ENCODE measurements at places on chromosomes 12 and 14.

- DNase-seq = no peak
These were observed 340.2 kb downstream of the C12orf75 start for GRCh38 chr12:105670672-105671071.

- no peak for DNase-seq
These were observed 139.2 kb downstream of the PDZRN4 start for GRCh38 chr12:41327096-41327895.

DNA sequence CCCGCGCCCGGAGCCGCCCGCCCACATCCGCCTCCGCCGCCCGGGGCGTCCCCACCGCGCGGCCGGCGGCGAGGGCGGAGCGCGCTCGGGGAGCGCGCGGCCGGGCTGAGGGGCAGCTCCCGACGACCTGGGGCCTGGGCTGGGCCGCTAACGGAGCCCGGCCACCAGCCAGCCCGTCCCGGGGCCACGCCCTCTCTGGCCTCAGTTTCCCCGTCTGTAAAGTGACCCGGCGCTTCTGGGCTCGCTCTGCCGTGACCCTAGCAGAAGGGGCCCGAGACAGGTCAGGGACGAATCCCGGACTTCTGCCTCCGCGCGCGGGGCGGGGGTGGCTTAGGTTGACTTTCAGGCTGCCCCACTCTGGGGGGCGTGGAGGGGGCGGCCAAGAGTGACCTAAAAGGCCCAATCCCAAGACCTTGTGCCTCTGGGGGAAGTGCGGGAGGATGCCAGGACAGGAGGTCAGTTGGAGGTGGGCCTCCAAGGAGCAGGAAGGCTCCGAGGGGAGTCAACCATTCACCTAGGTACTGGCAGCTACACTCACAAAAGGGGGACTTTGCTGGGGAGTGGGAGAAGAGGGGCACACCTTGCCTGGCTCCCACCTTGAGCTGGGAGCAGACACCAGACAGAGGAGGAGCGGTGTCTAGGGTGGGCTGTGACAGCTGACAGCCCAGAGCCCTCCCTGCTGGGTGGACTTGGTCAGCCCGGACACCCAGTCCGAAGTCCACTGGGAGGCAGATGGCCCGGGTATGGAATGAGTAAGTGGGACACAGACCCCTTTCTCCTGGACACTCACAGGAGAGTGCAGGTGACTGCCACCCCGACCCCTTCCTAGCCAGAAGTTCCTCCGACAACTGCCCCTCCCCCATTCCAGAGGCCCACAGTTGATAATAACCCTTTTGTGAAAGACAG, 486 bp upstream of the AKT1 start:
- DNase-seq = peak; percentile 69

GRCh38 chr14:96233661-96234060, 22.3 kb upstream of the BDKRB1 start:
- DNase-seq = no peak

- DNase-seq = no peak
These were observed 405.8 kb downstream of the MED13L start for GRCh38 chr12:115871714-115872113.

GRCh38 chr12:97313471-97314190, 149.0 kb upstream of the RMST start:
- no peak for DNase-seq

DNA sequence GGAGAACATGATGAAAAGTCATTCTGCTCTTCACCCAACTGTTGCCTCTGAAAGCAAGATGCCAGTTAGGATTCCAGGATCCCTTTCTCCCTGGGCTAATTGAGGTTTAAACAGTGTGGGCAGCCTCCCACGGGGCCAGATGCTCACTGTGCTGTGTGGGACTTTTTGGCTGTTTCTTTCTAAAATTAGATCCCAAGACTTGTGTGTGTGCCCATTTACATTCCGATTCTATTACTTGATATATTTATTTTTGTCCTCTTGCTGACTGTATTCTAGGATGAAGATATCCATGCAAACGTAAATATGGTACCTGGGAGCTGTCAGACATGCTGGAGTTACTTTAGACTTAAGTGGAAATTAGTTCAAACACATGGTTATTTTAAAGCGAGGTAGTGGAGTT, 6.2 kb downstream of the IFT43 start:
- DNase-seq = no peak

GRCh38 chr14:101408077-101408831, 153.0 kb upstream of the DIO3 start:
- DNase-seq = no peak

- peak; percentile 3 for DNase-seq
These were observed 35.5 kb upstream of the STON2 start for GRCh38 chr14:81435391-81436295.

GRCh38 chr14:92587700-92588085, 74.1 kb downstream of the RIN3 start:
- DNase-seq = no peak

GRCh38 chr12:131714759-131715158, 3.9 kb downstream of the SFSWAP start:
- DNase-seq = no peak

- DNase-seq = no peak
These were observed 10.3 kb downstream of the ACVR1B start for GRCh38 chr12:51961834-51962233.

GRCh38 chr14:94412671-94413638, 24.6 kb upstream of the SERPINA1 start:
- no peak for DNase-seq

- DNase-seq = peak; percentile 37
These were observed at the start of gene RAB15 for GRCh38 chr14:64971943-64972791. RAB15 (minus strand) TSS chr14:64972336; CDS start chr14:64972076, 260 bp downstream.

DNA sequence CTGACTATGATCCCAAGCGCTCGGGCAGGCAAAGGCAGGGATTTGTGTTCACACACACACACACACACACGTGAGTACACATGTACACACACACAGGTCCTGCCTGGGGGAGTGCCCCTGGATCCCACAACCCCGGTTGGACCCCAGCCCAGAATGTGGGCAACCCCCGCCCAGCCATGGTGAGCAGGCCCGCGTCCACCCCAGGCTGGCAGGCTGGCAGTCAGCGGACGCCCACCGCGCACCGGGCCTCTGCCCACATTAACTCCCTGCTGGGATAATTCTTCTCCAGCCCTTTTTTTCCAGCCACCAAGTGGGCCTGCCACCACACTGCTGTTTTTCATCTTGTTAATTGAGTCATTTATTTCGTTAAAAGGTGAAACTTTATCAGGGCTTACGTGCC, 256.2 kb downstream of the BCL11B start:
- DNase-seq = no peak

- DNase-seq = no peak
These were observed 52.0 kb downstream of the STX2 start for GRCh38 chr12:130787041-130787440.

GRCh38 chr12:79351251-79351650, 339.5 kb downstream of the PAWR start:
- DNase-seq = no peak

DNA sequence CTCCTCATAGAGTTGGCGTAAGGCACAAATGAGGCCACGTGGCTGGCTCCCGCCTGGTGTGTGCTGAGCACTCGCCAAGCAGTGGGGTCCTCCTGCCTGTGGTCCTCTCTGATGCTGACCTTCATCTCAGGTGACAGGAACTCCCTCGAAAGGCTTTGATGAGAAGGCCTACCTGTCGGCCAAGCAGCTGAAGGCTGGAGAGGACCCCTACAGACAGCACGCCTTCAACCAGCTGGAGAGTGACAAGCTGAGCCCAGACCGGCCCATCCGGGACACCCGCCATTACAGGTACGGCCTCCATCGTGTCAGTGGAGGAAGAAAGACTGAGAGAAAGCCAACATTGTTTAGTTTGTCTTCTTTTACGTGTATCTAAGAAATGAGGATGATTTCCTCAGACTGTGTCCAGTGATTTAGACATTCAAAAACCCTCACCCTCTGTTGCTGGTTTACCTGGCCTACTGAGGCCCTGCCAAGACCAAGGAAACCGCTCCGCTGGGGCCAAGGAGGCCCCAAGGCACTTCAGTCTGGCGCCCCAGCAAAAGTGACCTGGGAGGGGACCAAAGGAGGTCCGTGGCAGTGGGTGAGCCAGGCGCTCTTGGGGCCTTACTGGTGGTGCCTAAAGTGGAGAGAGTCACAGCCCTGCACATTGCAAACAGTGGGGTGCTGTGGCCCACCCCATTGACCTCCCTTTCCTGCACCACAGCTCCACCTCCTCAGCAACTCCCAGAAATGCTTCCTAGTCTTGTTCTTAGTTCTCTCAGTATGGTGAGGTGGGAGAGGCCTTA, 60.8 kb downstream of the GALNT16 start:
- no peak for DNase-seq

GRCh38 chr12:52045794-52046199, 5.4 kb upstream of the NR4A1 start:
- DNase-seq = no peak

DNA sequence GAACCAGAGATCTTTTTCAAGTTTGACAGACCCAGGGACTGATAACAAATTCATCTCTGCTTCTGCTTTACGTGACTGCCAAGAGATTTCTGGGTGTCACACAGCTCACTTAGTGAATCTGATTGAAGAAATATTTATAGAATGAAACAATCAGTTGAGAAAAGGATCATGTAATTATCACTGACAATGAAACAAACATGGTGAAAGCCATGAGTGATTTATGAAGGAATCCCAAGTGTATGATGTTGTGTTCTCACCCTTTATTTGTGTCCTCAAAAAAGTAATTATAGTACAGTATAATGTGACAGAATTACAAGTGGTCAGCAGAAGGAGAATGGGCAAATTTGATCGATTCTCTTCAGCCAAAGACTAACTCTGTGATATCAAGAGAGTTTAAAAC, 177.3 kb downstream of the BMP4 start:
- no peak for DNase-seq

DNA sequence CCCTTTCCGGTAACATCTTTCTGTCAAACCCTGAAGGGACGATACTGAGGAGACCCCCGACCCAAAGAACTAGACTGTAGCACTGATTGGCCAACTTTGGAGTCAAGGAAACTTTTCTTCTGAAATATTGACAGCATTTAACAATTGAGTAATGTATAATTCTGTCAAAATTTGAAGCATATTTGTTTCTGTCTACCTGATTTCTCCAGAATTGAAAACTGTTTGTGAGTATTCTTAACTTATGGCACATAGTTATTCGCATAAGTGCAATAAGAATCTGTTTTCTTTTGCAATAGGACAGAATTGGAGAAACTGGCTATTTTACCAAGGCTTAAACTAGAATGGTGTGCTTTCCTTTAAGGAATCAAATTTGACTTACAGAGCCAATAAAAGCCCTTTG, 267.1 kb upstream of the FOXN3 start:
- no peak for DNase-seq

GRCh38 chr12:63805704-63806672, 26.3 kb downstream of the RXYLT1 start:
- DNase-seq = no peak

DNA sequence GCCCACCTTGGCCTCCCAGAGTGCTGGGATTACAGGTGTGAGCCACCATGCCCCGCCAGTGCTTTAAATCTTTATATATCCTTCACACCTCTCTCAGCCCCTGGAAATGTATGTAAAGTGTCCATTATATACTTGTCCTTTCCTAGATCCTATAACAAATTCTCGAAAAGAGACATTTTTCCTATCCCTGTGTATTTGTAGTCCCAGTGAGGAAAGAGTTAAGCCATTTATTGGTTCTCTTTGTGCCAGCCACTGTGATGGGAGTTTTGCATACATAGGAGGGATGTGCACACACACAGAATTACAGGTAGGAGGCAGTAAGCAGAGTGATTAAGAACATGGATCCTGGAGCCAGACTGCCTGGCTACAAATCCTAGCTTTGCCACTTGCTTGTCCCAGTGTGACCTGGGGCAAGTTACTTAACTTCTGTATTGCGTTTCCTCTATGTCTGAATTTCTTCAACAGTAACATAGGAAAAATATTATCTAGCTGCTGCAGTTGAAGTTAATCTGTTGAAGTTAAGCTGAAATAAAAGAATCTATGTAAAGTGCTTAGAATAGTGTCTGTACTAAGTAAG, 2.1 kb upstream of the RABGGTA start:
- no peak for DNase-seq

DNA sequence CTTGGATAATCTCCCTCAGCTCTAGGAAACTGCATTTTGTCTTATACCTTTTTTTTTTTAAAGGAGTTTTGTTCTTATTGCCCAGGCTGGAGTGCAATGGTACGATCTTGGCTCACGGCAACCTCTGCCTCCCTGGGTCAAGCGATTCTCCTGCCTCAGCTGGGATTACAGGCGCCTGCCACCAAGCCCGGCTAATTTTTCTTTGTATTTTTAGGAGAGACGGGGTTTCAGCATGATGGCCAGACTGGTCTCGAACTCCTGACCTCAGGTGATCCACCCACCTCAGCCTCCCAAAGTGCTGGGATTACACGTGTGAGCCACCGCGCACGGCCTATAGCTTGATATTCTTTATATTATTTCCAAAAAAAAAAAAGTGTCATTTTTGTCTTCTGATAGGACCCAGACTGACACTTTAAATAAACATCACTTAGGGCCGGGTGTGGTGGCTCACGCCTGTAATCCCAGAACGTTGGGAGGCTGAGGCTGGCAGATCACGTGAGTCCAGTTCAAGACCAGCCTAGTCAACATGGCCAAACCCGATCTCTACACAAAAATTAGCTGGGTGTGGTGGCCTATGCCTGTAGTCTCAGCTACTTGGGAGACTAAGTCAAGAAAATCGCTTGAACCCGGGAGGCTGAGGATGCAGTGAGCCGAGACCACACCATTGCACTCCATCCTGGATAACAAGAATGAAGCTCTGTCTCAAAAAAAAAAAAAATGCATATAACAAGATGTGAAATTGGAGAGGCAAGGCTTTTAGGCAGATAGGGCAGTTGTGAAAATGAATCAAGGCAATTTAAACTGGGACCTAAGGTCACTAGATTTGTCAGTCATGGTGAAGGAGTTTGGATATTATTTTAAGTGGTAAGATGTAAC, 18.4 kb downstream of the SLC2A3 start:
- DNase-seq = no peak

DNA sequence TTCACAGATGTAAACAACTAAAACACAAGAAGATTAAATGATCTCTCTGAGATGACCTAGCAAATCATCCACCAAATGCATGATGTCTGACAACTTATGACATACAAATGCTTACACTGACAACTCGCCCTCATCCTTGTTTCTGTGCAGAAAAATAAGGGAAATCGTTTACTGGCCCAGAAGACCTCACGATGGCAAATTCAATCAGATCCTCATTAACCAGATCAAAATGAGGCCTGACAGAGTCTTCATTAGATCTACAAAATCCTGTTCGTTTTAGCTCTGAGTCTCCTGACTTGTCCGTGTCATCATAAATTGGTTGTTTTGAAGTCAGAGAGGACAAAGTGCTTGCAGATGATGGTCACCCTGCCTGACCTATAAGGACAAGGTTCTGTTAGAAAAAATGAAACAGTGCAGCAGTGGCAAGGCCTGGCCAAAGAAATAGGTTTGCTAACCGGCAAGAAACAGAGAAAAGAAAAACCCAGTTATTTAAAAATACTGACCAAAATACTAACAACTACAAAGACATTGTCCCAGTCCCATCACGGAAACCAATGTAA, 109.5 kb downstream of the BTG1 start:
- no peak for DNase-seq
